ENCODE measurements at places on chromosomes 7 and 10.

DNA sequence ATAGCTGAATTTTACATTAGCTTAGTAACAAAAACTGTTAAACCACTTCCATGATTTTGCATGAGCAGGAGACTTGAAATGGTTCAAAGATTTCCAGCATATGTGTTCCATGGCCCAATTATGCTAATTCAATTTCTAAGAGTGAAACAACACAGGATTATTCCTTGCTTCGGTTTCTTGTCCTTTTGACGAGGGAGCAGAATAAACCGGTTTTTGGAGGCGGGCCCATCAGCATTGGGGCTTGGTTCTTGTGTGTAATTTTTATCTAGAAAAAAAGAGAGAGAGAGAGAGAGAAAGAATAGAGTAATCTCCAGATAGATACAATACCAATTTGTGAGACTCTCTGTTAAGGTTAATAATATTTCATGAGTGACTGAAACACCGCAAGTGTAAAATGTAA lies 159.5 kb upstream of the ETV1 start:
- DNase-seq = no peak

DNA sequence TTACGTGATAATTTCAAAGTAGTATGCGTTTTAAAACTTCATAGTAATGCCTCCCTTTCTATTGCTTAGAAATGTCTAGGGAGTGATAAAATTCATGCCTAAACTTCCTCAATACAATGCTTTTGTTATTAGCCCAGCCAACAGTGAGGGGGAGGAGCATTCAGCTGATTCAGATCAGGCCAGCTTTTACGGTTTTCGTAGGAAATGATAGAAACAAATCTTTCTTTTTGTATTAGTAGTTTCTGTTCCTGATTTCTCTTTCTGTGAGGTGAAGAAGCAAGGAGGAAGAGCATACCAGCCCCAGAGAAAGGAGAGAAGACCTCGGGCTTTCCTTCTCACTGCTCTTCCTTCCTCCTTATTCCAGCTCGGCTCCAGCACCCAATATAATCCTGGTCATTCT lies 35.2 kb upstream of the ITPRID1 start:
- DNase-seq = no peak

- DNase-seq = no peak
Observed at GRCh38 chr10:93541402-93542357, 24.8 kb upstream of the FFAR4 start.

GRCh38 chr10:21519941-21520436 lies 5.5 kb downstream of the SKIDA1 start:
- DNase-seq = no peak

DNA sequence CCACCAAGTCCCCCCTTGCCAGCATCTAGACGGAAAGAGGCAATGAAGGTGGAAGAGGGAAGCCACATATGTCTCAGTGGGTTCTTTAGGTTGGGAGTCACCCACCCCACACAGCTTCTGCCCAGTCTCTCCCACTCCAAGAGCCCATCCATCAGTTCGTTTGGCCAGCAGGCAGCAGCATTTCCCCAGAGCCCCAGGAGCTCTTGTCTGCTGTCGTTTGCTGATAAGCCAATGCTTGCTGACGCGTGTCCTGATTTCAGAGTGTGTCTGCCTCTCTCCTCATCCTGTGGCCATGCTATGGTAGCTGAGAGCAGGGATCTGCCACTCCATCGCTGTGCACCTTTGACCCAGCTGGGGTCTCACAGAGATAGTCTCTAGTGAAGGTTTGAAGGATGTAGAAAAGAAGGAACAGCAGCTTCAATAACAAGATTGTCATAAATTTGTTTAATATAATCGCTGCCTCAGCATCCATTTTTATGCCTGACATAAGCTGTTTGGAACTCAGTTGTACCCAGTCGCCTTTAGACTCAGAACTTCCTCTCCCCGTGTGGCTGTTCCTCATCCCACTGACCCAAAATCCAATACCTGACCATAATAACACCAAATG lies 39.4 kb upstream of the GDF10 start:
- DNase-seq = no peak

DNA sequence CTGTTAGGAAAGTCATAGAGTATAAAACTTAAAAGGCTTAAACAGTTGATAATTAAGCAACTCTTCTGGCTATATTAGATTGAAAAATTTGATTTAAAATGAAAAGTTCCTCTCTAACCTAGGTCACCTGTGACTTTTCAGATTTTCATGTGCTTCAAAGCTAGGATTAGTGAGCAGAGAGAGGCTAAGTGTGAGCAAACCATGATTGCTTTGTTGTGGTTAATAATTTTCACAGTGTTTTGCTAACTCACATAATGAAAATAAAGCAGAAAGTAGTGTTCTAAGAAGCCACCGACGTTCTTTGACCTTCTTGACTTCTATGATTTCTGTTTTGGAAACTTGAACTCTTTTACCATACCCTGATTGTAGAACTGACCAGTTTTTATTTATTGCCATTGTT lies 75.5 kb upstream of the OIT3 start:
- no peak for DNase-seq

- no peak for DNase-seq
Observed at GRCh38 chr10:77405771-77406241, 231.8 kb downstream of the KCNMA1 start.

- no peak for DNase-seq
Observed at GRCh38 chr7:30799206-30799975, 28.2 kb downstream of the MINDY4 start.

DNA sequence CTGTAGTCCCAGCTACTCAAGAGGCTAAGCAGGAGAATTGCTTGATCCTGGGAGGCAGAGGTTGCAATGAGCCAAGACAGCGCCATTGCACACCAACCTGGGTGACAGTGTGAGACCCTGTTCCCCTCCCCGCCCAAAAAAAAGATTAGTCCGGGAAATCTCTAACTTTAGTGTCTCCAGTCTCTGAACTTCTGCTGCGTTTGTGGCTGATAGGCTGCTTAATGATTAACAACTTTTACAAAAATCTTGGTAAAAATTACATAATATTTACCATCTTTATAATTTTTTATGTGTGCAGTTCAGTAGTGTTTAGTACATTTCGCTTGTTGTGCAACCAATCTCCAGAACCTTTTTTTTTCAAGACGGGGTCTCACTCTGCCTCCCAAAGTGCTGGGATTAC lies 9.7 kb upstream of the PLAU start:
- DNase-seq = no peak

GRCh38 chr7:106068538-106068961 lies 43.6 kb downstream of the SYPL1 start:
- no peak for DNase-seq

DNA sequence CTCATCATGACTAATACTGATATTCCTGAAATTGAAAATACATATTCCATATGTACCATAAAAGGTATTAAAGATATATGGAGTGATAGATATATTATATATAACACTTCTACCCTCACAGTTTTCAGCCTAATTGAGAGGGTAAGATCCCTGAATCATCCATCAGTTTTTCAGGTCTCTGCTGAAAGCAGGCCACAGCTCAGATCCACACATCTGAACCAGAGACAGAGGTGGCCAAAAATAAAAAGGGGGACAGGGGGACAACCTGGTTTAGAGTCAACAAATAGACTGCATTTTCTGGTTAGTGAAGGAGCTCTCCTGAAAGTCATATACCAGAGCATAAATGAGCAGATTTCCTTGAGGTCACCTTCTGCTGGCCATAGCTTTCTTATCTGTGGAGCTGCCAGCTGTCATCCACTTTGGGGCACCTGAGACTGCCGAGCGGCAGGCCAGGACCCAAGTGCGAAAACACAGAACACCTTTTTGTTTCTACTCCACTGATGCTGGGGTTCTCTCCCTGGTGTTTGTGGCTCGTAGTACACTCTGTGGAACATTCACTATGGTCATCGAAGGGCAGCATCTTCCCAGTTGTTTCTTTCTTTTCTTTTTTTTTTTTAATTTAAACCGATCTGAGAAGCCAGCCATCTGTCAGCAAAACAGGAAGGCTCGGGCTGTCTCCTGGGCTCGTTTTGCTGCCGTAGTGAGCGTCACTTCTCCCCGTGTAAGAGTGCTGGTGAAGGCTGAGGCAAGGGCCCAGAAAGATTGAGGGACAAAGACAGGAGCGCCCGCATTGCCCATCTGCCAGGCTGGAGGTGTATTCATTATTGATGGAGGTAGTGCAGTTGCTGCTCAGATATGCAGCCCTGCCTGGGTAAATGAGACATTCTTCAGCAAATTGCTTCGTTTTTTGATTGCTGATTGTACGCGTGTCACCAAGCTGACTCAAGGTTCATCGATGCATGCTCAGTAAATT lies 13.5 kb downstream of the IKZF1 start:
- no peak for DNase-seq

All from stimulated activated CD8-positive, alpha-beta memory T cell treated with anti-CD3 and anti-CD28 coated beads, Interleukin-7, amount 100 ng/mL, for 1 hour (primary cell).